CD4-positive, alpha-beta T cell treated with Interferon gamma for 1 hour (primary cell): ENCODE measurements at places on chromosomes 4 and X.
A peak's percentile ranks its signal among the peaks of the same experiment; 100 is the strongest.

GRCh38 chr4:113849771-113850170 lies 88.2 kb upstream of the CAMK2D start:
- no peak for DNase-seq

- peak; percentile 35 for DNase-seq
Observed at GRCh38 chrX:136880003-136880451, 498 bp downstream of the RBMX start.

DNA sequence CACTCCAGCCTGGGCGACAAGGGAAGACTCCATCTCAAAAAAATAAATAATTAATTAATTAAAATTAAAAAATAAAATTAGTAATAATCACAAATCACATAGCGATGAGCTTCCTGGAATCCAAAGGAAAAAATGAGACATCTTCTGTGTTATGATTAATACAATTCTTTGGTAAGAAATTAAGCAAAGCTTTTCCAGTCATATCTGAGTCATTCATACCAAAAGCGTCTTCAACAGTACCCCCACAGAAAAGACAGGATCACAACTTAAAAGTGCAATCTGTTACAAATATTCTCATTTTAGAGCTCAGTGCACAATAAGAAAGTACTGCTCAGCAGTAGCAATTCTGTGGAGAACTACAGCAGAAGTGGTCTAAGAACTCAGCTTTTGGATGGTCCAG lies 168.5 kb upstream of the MXRA5 start:
- DNase-seq, result no peak

- no peak for DNase-seq
Observed at GRCh38 chr4:99321241-99322191, at the start of gene ADH1B. Gene ADH1B, minus strand, starts transcription at chr4:99321401. Its CDS starts 70 bp downstream, at chr4:99321331.

DNA sequence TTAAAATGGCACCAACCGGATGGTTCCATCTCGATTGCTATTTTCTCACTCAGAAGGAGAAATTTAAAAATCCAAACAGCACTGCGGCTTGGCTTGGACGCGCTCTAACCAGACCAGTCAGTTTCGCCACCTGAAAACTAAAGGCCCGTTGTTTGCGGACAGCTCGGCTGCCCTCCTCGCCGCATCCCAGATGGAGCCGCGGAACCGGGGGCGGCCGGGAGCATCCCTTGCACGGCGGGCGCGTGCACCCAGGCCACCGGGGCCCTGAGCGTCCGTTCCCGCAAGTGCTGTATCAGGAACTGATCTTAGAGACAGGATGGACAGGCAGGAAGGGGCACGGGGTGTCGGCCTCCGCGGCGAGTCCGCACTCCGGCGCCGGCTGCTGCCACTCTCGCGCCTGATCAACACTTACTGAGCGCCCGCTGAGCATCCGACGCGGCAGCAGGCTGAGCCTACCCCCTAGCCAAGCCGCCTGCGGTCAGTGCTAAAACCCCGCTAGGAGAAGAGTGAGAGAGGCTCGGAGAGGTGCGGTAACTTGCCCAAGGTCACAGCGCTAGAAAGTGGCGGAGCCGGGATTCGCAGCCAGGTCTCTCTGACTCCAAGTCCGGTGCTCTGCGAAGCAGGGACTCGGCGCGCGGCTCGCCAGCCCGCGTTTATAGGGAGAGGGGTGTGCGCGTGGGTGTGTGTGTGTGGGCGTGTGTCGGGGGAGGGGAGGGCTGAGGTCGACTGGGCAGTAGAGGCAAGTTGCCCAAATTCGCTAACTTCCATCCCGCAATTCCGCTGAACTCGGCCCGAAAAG lies at the start of gene CITED1:
CITED1 (minus strand) TSS at position 629 of the 799 bp plus-strand sequence. CDS start 3,045 bp downstream, outside the sequence.
- no peak for DNase-seq

GRCh38 chr4:177785000-177785399 lies 342.8 kb upstream of the AGA start:
- no peak for DNase-seq

- DNase-seq, result no peak
Observed at GRCh38 chr4:153497988-153498967, 32.1 kb downstream of the TMEM131L start.

DNA sequence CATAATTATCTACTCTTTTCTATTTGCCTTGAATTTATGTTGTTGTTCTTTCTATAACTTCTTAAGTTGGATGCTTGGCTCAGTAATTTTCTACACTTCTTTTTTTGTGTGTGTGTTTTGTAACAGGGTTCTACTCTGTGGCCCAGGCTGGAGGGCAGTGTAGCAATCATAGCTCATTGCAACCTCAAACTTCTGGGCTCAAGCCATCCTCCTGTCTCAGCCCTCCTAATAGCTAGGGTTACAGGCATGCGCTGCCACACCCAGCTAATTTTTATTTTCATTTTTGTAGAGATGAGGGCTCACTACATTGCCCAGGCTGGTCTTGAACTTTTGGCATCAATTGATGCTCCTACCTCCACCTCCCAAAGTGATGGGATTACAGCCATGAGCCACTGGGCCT lies 20.7 kb upstream of the UCHL1 start:
- DNase-seq, result no peak

GRCh38 chr4:45692131-45692735 lies 431.6 kb downstream of the GABRG1 start:
- DNase-seq, result no peak

- DNase-seq, result no peak
Observed at GRCh38 chr4:6227412-6228157, 27.2 kb upstream of the JAKMIP1 start.

DNA sequence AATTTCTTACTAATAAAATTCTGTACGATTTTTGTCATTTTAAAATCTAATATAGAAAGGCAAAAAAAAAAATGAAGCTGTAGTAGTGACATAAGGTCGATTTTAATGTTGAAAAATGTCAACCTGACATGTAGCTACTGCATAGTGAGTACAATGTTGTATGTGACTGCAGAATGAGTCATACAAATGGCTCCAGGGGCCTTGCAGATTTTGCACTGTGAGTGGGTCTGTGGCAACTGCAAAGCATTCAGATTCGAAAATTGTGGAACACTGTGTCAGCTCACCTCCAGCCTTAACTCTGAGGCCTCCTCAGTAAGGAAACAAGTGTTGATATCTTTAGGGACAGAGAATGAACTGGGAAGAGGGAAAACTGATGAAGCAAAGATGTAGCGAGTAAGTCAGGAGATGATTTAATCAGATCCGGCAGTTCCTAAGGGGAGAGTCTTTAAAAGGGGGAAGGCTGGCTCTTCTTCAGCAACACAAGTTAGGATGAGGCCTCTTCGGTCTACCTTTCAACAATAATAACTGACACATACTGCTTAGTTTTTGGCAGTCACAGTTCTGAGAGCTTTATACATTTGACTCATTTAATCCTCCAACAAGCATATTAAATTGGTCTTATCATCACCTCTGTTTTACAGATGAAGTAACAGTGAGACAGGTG lies 24.9 kb downstream of the TKTL2 start:
- DNase-seq, result no peak

DNA sequence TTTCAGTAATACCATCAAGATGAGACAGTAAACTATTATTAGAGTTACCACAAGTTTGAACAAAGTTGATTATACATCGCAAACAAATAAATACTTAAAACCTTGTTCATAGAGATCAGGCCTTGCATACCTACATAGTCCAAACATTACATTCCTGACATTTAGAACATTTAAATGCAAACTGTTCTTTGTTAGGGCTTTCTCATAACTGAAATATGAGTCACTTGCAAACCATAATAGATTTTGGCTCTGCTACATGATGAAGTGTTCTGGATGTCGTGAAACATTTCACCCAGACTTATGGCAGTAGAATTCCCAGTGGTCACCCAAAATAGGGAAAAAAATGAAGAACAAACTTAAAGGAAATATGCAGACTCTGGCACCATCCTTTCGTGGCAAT lies 75.0 kb downstream of the FAT4 start:
- no peak for DNase-seq

DNA sequence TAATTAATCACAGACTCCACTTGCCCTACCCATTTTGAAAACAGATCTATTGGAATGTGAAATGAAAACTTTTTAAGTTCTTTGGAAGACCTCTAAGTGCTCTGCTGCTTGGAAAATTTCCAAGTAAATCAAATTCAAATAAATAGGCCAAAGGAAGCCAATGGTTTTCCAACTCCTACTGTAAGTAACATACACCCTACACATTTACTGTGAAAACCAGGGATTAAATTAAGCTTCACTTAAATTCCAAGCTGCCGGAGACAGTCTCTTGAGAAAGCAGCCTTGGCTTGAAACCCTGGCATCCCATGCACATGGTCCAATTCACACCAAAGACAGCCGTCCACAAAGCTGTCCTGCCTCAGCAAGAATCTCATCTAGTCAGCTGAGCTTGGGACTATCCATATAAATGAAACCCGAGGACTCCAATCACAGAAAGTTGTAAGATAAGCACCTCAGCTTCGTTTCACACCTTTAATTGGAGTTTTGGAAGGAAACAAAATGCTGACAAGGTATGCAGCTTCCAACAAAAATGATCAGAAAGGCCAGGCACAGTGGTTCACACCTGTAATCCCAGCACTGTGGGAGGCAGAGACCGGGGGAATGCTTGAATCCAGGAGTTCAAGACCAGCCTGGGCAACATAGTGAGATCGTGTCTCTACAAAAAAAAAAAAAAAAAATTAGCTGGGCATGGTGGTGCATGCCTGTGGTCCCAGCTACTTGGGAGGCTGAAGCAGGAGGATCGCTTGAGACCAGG lies 88.6 kb downstream of the APBB2 start:
- DNase-seq, result no peak

GRCh38 chr4:107036584-107037198 lies 578 bp upstream of the DKK2 start:
- no peak for DNase-seq

- no peak for DNase-seq
Observed at GRCh38 chrX:150450519-150451177, 87.5 kb downstream of the MAMLD1 start.

GRCh38 chr4:75340561-75340960 lies 173.6 kb downstream of the RCHY1 start:
- no peak for DNase-seq

DNA sequence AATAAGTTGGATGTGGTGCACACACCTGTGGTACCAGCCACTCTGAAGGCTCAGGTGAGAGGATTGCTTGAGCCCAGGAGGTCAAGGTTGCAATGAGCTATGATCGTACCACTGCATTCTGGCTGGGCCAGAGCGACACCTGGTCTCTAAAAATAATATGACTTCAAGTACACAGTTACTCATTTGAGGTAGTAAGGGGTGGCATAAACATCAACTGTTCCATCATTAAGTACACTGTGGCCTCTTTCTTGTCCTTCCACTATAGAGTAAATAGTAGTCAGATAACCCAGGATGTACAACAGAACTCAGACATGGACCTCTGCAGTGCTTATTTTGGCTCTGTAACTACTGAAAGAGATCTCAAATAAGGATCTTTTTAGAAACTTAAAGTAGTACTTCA lies 10.6 kb downstream of the FAM9B start:
- no peak for DNase-seq

GRCh38 chr4:123667496-123667895 lies 270.9 kb downstream of the SPRY1 start:
- no peak for DNase-seq

- no peak for DNase-seq
Observed at GRCh38 chr4:24850674-24851073, 55.3 kb downstream of the SOD3 start.

DNA sequence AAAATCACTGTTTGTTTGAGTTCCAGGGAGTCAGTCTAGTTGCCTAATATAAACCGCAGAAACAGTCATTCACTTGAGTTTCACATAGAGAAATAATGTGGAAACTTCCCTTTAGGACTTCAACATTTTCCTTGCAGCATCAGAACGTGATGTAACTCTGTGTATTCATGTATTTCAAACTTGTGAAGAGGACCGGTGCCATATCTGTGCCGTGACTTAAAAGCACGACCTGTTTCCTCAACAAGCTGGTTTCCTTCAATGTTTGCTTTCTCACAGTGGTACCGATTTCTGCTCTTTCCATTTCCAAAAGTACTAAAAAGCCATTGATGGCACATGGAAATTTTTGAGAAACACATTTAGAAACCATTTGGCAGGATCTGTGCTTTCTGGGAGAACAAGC lies 166.6 kb upstream of the RAPGEF2 start:
- peak; percentile 10 for DNase-seq

GRCh38 chr4:24174602-24175001 lies 284.8 kb upstream of the PPARGC1A start:
- no peak for DNase-seq

GRCh38 chr4:183306811-183307210 lies 13.3 kb downstream of the CLDN22 start:
- no peak for DNase-seq

- no peak for DNase-seq
Observed at GRCh38 chr4:26218677-26219605, 101.9 kb upstream of the RBPJ start.

DNA sequence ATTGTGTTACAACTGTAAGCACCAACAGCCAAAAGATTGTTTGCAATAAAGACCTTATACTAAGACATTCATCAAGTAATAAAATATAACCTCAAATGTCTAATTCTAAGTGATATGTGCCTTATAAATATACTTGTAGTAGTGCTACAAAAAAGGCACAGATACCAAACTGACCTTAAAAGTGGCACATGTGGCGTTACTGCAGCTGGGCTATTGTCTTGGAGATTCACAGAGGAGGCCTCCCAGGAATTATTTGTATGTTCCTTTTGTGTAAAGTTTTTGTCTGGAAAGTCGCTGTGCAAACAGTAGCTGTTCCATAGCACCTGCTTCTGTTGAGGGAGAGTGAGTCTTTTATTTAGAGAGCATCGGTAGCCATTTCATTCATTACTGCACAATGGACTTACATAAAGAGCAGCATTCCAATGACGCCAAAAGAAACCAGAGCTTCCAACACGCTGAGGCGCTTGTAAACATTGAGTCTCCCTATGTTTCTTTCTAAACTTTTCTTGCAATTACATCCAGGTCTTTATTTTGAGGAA lies 143.7 kb downstream of the RPA4 start:
- no peak for DNase-seq

- no peak for DNase-seq
Observed at GRCh38 chrX:38672646-38673045, 111.3 kb downstream of the TSPAN7 start.

- DNase-seq, result no peak
Observed at GRCh38 chr4:14294611-14295010, 667.1 kb upstream of the BOD1L1 start.

- no peak for DNase-seq
Observed at GRCh38 chrX:119228512-119229252, 7.4 kb upstream of the PGRMC1 start.

GRCh38 chr4:1203026-1203616 lies 30.7 kb upstream of the SPON2 start:
- no peak for DNase-seq

GRCh38 chr4:168979338-168979737 lies 30.7 kb downstream of the CBR4 start:
- no peak for DNase-seq

DNA sequence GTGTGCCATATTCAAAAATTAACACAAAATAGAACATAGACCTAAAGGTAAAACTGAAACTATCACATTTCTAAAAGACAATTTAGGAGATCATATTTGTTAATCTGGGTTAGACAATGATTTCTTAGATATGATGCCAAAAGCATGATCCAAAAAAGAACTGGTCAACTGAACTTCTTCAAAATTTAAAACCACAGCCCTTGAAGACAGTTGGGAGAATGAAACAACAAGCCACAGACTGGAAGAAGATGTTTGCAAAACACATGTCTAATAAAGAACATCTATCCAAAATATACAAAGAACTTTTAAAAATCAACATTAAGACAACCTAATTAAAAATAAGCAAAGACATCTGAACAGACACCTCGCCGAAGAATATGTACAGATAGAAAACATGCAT lies 19.5 kb downstream of the COMMD8 start:
- DNase-seq, result no peak
